ENCODE measurements at places on chromosomes 12 and 14.

DNA sequence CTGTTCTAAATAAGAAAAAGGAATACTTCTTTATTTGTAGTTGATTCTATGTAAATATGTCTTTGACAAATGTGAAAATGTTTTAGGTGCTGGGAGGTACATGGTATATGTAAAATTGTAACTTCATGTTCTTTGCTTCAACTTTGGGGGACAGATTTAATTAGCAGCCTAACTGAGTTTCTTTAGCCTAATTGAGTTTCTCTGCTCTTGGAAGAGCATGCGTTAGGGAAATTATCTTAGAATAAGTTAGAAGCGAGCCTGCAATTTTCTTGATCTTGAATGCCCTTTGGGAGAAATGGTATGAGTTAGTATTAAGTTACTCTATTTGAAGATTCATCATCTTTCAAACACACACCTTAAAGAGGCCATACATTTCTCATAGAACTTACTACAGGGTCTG is 194.3 kb downstream of the AEBP2 start:
- DNase-seq, result no peak

- DNase-seq, result no peak
Observed at GRCh38 chr12:49983892-49984291, 11.1 kb downstream of the AQP6 start.

GRCh38 chr12:118402251-118402650 is 25.9 kb downstream of the SUDS3 start:
- DNase-seq, result no peak

GRCh38 chr14:23559010-23559925 is 3.2 kb downstream of the THTPA start:
- DNase-seq, result peak; percentile 67

DNA sequence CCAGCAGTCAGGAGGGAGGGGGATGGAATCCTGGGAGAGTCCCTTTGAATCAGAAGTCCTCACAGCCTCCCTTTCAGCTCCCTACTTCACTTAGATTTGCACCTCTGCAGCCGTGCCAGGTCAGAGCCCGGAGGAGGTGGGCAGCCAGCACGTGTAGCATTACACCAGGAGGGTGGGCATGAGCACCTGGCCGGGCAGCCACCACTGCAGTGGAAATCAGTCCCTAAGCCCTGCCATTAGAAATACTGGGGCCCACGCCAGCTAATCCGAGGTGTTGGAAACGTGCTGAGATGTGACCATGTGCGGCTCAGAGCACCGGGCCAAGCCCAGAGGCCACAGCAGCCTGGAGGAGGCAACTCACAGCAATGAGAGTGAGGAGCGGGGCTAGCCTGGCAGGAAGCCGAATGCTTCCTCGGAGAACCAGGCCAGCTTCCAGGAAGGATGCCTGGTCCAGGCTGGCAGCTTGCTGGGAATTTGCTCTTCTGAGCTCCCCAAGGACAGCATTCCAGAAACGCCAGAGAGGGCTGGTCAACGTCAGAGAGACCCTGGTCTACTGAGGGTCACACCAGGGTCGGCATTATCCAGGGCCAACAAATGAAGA is 9.4 kb upstream of the CACNA2D4 start:
- DNase-seq, result peak; percentile 44

DNA sequence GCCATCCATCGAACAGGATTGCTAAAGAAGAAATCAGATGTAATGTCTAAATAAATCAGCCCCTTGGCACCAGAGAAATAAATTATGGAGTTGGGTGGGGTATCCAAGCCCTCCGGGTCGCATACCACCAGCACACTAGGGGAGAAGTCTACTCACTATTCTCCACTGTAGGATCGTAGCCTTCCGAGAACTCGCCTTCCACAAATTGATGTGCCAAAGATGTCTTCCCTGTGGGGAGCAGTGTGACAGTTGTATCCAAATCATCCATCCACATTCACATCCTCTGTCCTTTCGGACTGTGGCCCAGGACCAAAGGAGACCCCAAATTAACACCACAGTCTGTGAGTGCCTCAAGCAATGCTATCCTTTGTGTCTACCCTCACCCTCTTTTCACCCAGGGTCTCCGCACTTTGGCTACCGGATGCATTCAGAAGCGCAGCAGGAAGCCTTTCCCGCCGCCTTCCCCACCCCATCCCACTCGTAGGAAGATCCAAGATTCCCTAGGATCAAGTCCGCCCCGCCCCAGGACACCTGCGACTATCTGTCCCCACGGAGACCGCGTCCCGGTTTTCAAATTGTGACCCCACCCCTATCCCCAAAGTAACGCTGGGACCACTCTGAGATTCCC is 786 bp downstream of the RHEBL1 start:
- DNase-seq, result no peak

DNA sequence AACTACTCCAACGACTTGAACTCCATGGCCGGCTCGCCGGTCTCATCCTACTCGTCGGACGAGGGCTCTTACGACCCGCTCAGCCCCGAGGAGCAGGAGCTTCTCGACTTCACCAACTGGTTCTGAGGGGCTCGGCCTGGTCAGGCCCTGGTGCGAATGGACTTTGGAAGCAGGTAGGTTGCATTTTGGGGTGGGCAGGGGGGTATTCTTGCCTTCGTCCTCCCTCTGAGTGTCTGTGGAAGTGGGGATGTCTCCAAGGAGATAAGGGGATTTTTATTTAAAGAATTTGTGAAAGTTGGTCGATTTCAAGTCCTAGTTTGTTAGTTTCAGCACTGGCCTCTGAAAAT is 1.3 kb downstream of the ASCL1 start:
- DNase-seq, result no peak

- no peak for DNase-seq
Observed at GRCh38 chr14:104548802-104549535, 30.6 kb upstream of the C14orf180 start.

DNA sequence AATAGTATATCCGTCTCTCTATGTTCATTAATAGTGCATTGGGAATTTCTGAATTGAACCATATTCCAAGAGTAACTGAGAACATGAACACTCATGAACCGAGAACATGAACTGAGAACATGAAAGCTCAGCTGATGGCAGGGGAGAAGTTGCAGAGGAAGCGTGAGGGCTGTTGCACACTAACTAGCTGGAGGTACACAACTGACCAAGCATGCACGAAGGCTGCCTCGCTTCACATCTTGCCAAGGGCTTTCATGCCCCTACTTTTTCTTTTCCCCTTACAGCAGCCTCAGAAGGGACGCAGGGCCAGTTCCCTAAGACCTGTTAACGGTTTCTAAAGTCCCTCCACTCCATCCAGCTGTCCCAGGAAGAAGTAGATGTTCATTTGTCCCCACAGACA is 4.3 kb downstream of the RNASE1 start:
- DNase-seq, result no peak

- DNase-seq, result no peak
Observed at GRCh38 chr14:70350078-70350477, 9.4 kb downstream of the COX16 start.

GRCh38 chr12:122079033-122079531 is 526 bp downstream of the MLXIP start:
- no peak for DNase-seq
